Cortex of kidney (tissue), 1 donor: ENCODE measurements at places on chromosomes 12 and 14.

DNA sequence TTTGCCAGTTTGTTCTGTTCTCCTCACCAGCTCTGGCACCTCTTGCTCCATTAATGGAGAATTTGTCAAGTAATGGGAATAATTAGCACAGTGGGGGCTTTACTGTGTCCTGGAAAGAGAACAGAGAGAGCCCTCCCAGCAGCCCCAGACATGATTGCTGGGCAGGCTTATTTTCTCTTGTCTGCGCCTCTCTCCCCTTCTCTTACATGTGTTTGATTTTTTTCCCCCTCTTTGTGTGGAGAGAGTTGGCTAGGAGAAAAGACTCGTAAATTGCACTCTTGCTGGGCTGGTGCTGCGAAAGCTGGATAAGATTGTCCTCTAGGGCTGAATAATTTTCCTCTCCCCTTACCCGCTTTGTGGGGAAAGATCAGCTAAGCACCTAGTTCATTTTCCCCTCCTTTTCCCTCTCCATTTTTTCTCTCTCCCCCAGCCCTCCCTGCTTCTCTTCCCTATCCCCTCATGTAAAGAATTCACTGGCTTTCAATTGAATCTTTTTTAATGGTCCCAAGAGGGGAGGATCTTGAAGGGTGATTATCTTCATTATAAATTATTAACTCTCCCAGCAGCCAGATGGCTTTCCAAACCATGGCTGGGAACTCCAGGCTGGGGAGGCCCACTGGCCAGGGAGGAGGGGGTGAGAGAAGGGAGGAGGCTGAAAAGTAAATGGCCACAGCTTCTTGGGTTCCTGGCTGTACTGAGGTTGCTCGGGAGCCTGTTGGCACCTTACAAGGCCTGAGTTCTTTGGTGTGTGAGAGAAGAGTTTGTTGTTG lies 62.2 kb downstream of the NRXN3 start:
- DNase-seq = no peak

DNA sequence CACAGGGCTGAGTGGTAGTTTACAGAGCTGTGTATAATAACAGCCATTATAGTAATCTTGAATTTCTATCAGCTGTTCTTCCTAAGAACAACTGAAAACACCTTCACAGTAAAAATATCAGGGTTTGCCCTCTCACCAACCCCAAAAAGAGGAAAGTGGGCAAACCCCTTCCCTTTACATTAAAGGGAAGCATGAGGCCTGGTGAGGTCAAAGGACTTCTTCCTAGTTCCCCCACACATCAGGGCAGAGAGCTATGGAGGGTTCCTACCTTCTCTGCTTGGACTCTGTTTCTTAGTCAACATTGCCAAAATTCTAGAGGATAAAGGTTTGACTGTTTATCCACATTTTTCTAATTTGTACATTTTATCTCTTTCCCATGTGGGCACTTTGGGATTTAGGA lies 4.4 kb upstream of the RPAP3 start:
- DNase-seq = no peak

- DNase-seq = no peak
Measured at GRCh38 chr12:75623631-75624154, 112.3 kb upstream of the KRR1 start.

DNA sequence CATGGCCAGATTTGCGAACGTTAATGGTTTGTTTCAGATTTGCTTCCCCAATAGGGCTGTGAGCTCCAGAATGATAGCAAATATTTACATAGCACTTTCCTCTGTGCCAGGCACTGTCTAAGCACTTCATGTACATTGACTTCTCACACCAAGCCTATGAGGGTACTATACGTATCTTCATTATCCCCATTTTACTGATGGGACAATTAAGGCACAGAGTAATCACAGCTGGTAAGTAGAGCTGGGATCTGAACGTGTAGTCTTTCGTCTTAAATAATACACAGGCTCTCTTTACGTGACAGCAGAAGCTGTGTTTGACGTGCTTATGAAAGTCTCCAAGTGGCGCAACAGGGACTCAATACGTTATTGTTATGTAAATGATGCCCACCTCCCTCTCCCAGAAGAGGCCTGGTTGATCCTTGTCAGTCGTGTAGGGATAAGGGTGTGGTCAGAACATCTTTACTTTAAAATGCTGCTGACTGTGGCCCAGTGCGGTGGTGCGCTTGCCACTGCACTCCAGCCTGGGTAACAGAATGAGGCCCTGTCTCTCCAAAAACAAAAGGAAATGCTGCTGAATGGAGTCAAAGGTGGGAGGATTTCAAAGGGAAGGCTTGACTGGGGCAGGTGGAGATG lies 66.3 kb upstream of the TCL1B start:
- DNase-seq = no peak

DNA sequence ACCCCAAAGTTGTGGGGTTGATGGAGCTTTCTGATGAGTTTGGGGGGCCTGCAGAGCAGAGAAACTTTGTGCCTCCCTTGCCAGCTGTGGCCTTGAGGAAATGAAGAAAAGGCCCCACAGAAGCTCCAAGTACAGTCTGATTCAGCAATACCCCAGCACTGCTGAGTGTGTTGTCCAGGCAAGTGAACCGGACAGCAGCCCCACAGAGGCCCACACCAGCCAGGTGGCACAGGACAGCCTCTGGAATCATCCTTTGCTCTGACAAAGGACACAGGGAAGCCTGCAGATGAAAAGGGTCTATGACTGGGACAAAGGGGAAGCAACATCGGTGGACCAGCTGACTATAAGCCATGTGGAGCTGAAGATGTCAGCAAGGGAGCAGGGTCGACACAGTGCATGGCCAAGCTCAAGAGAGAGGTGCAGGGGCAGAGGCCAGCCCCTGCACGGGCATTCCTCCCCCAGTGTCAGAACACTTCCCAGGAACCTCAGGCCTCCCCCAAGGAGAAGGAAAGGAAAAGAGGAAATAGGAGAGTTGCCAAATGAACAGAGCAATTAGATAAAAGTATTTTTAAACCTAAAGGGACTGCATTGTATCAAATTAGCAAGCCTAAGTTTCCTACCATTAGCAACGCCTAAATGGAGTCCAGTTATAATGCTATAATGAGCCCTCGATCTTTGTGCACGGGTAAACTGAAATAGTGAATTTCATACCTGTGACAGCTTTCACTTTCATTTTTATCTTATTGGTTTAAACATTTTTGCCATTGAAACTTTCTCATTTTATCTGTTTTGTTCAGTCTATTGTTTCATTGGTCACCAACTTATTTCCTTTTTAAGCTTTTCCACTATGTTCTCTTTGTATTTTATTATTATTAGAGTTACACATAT lies 46.3 kb upstream of the PTGDR start:
- DNase-seq = no peak

GRCh38 chr14:30564868-30565248 lies 5.9 kb downstream of the G2E3 start:
- DNase-seq = no peak

GRCh38 chr12:46027172-46027571 lies 36.8 kb upstream of the SCAF11 start:
- no peak for DNase-seq

- no peak for DNase-seq
Measured at GRCh38 chr12:15942475-15942874, 31.3 kb downstream of the DERA start.
